ENCODE measurements at places on chromosomes 1 and 21. TPM values are rescaled to one million over a fixed set of nuclear protein-coding genes. Genes with fewer than 3 reads are reported as not detected.

GRCh38 chr1:62325081-62325480 lies 5.8 kb upstream of the KANK4 start:
- no peak for ATAC-seq

DNA sequence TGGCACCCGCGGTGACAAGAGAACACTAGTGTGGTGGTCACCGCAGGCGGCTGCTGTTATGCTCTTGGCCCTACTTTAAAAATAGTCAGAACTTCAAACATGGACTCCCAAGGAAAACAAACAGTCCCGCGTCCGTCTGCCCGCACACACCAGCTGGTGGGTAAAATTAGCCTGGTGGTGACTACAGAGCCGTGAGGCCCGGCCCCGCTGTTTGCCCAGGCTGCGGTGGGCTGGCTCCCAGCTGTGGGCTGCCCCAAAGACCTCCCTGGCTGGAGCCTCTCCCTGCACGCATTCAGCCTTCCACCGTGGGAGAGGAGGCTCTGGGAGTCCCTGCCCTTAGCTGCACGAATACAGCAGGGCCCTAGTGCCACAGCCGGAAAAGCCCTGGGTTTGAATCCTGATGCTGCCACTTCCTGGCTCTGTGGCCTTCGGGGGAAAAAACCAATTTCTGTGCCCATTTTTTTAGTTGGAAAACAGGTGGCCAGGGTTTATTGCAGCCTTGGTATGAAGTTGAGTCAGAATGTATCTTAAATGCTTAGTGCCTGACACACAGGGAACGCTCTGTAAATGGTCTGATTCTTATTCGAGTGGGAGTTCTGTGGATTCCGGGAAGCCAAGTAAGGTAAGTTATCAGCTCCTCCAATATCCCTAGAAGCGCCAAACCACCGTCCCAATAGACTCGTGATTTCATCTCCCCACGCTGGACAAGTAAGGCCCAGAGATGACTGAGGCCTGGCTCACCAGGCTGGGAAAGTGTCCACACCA lies 58.2 kb downstream of the ALPL start:
- no peak for ATAC-seq

DNA sequence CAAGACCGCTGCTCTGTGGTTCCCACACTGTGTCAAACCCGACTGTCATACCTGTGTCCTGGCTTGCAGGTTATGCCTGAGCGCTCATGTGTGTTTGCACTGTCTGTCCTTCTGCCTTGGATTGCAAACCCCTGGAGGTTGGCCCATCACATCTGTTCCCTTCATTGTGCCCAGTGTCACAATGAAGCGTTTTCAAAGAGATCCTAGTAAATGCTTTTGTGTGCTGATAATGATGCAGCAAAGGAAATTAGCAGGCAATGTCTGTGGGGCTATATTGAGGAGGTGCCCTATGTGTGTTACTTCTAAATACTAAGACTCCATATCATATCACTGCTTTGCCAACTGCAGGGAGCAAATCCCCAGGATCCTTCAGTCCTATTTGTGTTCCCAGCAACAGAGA lies 424.4 kb upstream of the NFIA start:
- ATAC-seq = no peak

DNA sequence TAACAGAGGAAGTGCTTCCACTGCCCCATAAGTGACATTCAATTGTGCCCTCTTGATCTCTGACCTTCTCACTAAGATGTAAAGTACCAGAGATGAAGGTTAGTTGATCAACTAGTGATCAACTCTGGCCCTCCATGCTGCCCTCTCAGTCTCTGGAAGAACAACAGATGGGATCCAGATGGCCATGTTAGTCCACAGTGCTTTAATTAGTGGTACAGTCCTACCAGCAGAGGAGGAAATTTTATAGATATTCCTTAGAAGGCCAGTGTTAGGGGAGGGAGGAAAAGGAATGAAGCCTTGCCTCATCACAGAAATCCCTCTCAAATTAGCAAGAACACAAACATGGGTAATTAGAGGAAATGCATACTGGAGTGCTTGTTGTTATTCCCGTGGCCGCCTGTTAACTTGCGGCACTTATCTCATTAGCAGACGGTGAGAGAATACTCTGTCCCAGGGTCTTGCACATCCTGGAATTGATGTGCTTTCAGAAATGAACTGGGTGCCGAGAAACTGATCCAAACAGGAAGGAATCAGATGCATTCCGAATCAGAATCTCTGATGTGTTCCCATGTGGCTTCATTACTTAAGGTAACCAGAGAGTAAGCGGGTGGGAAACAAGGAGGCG lies 91.1 kb upstream of the RGS4 start:
- ATAC-seq = no peak

- ATAC-seq = no peak
Observed at GRCh38 chr1:8456991-8457390, 139.1 kb downstream of the SLC45A1 start.

The ARHGAP29 gene
- 2.4 TPM for total RNA-seq

- no peak for ATAC-seq
Observed at GRCh38 chr1:75265792-75266191, 131.6 kb downstream of the LHX8 start.

DNA sequence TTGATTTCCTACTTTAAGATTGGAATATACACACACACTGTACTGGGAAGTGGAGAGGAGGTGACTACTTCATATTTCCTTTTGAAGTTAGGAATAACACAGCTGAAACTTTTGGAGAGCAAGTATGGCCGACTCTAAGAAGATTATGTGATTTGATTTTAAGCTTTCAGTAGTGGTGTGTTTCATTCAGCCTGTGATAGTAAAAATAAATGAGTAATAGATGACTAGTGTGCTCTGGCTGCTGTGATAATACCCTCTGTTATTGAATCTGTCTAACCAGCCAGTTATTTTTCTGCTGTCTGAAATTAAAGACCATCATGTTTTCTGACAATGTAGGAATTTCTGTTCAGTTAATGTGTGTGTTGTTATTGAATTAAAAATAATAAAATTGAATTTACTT lies 48.3 kb downstream of the CTTNBP2NL start:
- peak; percentile 76 for ATAC-seq

- ATAC-seq = no peak
Observed at GRCh38 chr21:29208682-29209059, 78.2 kb downstream of the MAP3K7CL start.

DNA sequence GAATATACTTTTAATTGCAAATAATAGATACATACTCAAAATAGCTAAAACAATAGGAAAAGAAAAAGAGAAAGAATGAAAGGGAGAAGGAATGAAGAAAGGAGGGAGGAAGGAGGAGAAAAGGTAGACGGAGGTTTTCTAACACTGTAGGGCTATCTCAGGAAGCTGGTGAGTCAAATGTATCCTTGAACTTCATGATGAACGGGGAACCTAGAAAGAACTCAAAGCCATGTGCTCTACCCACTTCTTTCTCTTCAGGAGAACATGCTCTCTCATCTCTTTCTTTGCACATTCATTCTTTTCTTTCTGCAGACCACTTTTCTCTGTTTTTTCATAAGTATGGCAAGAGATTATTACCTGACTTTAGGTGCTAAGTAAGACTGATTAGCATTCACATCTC lies 37.3 kb upstream of the ZNF644 start:
- ATAC-seq = no peak

- no peak for ATAC-seq
Observed at GRCh38 chr1:200310824-200311223, 99.0 kb downstream of the ZNF281 start.

DNA sequence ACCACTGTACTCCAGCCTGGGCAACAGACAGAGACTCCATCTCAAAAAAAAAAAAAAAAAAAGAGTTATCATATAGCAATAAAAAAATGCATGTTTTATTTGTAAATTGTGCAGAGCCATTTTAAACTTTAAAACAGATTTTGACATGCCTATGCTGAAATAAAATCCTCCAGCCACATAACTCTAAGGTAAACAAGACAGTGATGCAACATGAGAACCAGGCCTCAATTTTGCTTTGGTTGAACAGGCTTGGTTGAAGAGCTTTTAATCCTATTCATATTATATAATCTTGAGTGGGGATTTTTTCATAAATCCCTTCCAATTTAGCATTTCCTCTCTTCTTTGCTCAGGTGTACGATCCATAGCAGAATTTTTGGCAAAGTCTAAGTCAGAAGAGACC lies 26.1 kb downstream of the ARMH1 start:
- peak; percentile 47 for ATAC-seq

GRCh38 chr1:192936313-192937018 lies 122.7 kb downstream of the UCHL5 start:
- ATAC-seq = no peak
